ENCODE measurements at places on chromosomes 4 and X. TPM values are rescaled to one million over a fixed set of nuclear protein-coding genes. Genes with fewer than 3 reads are reported as not detected.

The ADH1C gene
- total RNA-seq, result 25.3 TPM

GRCh38 chr4:178309890-178310289 lies 867.7 kb upstream of the AGA start:
- no peak overlapping the region for H3K4me3 ChIP-seq
- H3K4me1 ChIP-seq, result no peaks in the 10 kb centered on the region
- DNase-seq, result no peak
- H3K36me3 ChIP-seq, result no peaks in the 10 kb centered on the region
- H3K27me3 ChIP-seq, result no peaks in the 10 kb centered on the region

DNA sequence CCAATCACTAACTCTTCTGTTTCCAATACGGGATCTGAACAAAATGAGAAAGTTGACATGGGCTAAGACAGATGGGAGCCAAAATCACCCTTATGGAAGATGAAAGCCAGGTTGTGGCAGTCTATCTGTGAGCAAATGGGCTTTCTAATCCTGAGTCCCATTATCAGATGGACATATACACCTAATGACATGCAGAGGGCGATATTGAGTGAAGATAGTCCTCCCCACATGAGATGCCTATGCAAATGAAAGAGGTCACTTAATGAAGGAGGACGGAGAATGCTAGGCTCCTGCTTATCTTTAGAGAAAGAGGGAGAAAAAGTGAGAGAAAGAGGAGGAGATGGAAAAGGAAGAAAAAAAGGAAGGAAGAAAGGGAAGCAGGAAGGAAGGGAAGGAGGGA lies 547.5 kb downstream of the NLGN4X start:
- DNase-seq, result no peak
- no peak overlapping the region for H3K27ac ChIP-seq
- no peaks in the 10 kb centered on the region for H3K27me3 ChIP-seq
- H3K4me1 ChIP-seq, result no peaks in the 10 kb centered on the region

The CFAP47 gene
- total RNA-seq, result not detected

The GAB3 gene
- 7.6 TPM for total RNA-seq

GRCh38 chrX:72021975-72022374 lies 109.7 kb downstream of the RTL5 start:
- H3K36me3 ChIP-seq, result no peaks in the 10 kb centered on the region
- H3K27me3 ChIP-seq, result no peaks in the 10 kb centered on the region
- H3K4me3 ChIP-seq, result no peak overlapping the region

DNA sequence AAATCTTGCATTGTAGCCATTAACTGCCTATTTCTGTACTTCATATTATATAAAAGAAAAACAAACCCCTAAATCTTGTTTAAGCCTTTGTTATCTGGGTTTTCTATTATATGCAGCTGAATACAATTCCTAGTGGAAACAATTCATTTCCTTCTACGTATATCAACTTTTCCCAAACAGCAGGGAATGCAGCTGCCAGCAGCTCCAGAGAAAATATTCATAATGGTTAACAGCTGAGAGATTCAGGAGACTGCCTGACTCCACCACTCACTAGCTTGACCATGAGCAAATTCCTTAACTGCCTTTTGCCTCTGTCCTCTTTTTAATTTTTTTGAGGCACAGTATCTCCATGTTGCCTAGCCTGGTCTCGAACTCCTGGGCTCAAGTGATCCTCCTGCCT lies 146.2 kb downstream of the SPATA18 start:
- no peak overlapping the region for H3K27ac ChIP-seq
- no peaks in the 10 kb centered on the region for H3K36me3 ChIP-seq
- no peak for DNase-seq
- H3K27me3 ChIP-seq, result no peaks in the 10 kb centered on the region
- H3K4me3 ChIP-seq, result no peak overlapping the region

The ZCCHC4 gene
- total RNA-seq, result 14.2 TPM

GRCh38 chr4:107799669-107800450 lies 24.9 kb upstream of the SGMS2 start:
- no peak overlapping the region for H3K27ac ChIP-seq
- no peak overlapping the region for H3K4me3 ChIP-seq
- H3K4me1 ChIP-seq, result no peaks in the 10 kb centered on the region
- DNase-seq, result no peak
- H3K27me3 ChIP-seq, result no peaks in the 10 kb centered on the region

The SHOX gene
- not detected for total RNA-seq

- no peaks in the 10 kb centered on the region for H3K36me3 ChIP-seq
- no peak overlapping the region for H3K4me3 ChIP-seq
Measured at GRCh38 chr4:174555789-174556630, 33.7 kb upstream of the HPGD start.
